ENCODE measurements at places on chromosomes 5 and 9.

DNA sequence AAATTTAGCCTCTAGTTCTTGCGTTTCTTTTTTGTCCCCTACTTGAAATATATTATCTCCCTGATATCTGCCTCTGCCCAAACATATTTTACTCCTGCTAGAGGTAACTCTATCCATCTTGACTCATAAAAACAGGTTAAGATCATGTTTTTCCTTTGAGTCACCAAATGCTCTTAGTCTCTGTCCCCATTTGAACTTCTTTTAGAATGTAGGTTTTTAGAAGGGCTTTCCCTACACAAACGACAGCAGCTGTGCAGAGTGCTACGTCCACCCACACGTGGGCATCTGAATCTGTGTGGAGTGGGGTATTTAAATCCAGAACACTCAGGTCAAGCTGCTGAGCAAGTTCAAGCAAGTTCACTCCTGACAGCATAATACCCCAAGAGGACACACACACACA is 2.2 kb downstream of the HSD17B3 start:
- no peak overlapping the region for H3K4me3 ChIP-seq
- H3K36me3 ChIP-seq = no peaks in the 10 kb centered on the region
- H3K27me3 ChIP-seq = no peaks in the 10 kb centered on the region
- H3K4me1 ChIP-seq = no peaks in the 10 kb centered on the region
- no peak for DNase-seq
- no peak overlapping the region for H3K27ac ChIP-seq

- H3K36me3 ChIP-seq = no peaks in the 10 kb centered on the region
- no peaks in the 10 kb centered on the region for H3K4me1 ChIP-seq
- no peak for DNase-seq
- no peaks in the 10 kb centered on the region for H3K27me3 ChIP-seq
- no peak overlapping the region for H3K27ac ChIP-seq
Measured at GRCh38 chr9:15157381-15157780, 149.6 kb downstream of the TTC39B start.

DNA sequence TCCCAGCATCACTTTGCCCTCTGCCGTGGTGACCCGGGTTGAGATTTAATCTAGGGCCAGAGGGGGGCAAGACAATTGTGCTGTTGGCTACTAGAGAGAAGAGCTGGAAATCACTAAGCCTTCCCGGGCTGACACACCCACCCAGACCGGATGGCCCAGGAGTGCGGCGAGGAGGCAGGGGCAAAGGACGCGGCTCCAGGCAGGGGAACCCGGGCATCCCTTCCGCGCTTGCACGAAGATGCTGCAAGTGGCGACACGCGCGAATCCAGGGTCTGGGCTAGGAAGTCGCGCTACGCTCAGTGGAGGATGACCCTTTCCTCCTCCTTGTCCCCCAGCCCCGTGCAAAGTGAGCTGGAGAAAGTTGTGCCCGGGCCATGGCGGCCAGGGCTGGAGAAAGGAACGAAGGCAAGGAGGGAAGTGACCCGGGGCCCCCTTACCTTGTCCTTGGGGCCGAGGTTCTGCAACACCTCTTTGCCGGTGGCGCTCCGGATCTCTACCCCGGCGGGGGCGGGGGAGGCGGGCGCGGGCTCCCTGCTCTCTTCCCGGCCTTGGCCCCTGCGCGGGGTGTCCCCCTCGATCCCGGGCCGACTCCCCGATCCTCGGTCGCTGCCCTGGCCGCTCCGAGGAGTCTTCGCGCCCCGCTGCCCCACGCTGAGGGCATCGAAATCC is 693 bp downstream of the DPYSL3 start:
- H3K27me3 ChIP-seq = no peaks in the 10 kb centered on the region
- peak overlapping the region; percentile 43 for H3K4me3 ChIP-seq
- peak overlapping the region; percentile 49 for H3K27ac ChIP-seq
- no peaks in the 10 kb centered on the region for H3K4me1 ChIP-seq

GRCh38 chr9:133974631-133975341 is 17.3 kb downstream of the VAV2 start:
- no peak overlapping the region for H3K4me3 ChIP-seq
- DNase-seq = no peak
- H3K27me3 ChIP-seq = no peaks in the 10 kb centered on the region
- H3K36me3 ChIP-seq = no peaks in the 10 kb centered on the region
- H3K27ac ChIP-seq = no peak overlapping the region

- DNase-seq = no peak
- no peak overlapping the region for H3K27ac ChIP-seq
- H3K4me1 ChIP-seq = no peaks in the 10 kb centered on the region
- no peaks in the 10 kb centered on the region for H3K36me3 ChIP-seq
Measured at GRCh38 chr9:121354141-121354540, 15.9 kb downstream of the STOM start.

GRCh38 chr9:20684875-20685696 is 1.0 kb downstream of the FOCAD start:
- H3K27me3 ChIP-seq = no peaks in the 10 kb centered on the region
- DNase-seq = no peak
- no peaks in the 10 kb centered on the region for H3K36me3 ChIP-seq
- H3K4me3 ChIP-seq = peak overlapping the region; percentile 92
- no peaks in the 10 kb centered on the region for H3K4me1 ChIP-seq
- H3K27ac ChIP-seq = no peak overlapping the region

DNA sequence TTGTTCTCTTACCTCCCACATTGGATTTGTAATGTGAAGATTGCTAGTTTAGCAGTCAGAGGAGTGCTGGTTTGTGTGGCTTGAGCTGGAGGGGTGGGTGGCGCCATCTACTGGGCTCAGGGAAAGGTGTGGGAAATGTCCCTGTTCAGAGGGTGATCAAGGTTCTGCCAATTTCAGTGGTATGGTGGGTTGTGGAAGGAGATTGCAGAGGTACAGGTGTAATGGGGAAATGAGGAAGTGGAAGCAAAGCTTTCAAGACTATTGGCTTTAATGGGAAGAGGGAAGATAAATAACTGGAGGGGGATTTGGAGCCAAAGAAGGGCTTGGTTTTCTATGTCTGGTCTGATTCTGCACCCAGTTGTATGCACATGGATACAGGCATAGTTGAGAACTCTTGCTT is 76.4 kb downstream of the OSMR start:
- H3K27ac ChIP-seq = no peak overlapping the region
- H3K27me3 ChIP-seq = no peaks in the 10 kb centered on the region
- peaks cover 72% of the 10 kb centered on the region for H3K36me3 ChIP-seq
- peak; percentile 45 for DNase-seq

GRCh38 chr9:132504488-132504887 is 77.9 kb upstream of the BARHL1 start:
- peaks cover 42% of the 10 kb centered on the region for H3K27me3 ChIP-seq
- no peak overlapping the region for H3K27ac ChIP-seq
- DNase-seq = no peak
- H3K4me3 ChIP-seq = no peak overlapping the region
- H3K36me3 ChIP-seq = no peaks in the 10 kb centered on the region
- no peaks in the 10 kb centered on the region for H3K4me1 ChIP-seq

- no peaks in the 10 kb centered on the region for H3K4me1 ChIP-seq
- no peak overlapping the region for H3K4me3 ChIP-seq
- H3K27me3 ChIP-seq = no peaks in the 10 kb centered on the region
- no peak for DNase-seq
- H3K36me3 ChIP-seq = no peaks in the 10 kb centered on the region
- no peak overlapping the region for H3K27ac ChIP-seq
Measured at GRCh38 chr5:1732238-1732941, 67.2 kb downstream of the MRPL36 start.

DNA sequence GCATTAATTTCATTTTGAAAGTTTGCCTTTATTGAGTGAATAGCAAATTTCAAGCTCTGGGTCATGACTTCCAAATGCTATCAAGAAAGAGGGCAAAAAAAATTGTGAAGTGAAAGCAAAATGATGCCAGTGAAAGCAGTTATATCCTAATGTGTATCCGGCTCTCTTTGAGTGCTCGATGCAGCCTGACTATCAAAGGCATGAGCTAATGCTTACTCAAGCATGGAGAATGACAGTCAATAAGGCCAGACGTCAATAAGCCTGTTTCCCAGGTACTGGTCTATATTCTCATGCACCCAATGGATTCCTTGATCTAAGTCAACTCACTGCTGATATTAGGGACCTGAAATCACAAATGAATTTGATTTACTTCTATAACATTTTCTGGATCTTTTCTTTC is 435.5 kb downstream of the CAAP1 start:
- H3K36me3 ChIP-seq = no peaks in the 10 kb centered on the region
- H3K4me1 ChIP-seq = no peaks in the 10 kb centered on the region
- H3K27me3 ChIP-seq = no peaks in the 10 kb centered on the region
- H3K27ac ChIP-seq = no peak overlapping the region
- DNase-seq = no peak
- H3K4me3 ChIP-seq = no peak overlapping the region

GRCh38 chr5:59666440-59667068 is 227.0 kb downstream of the PDE4D start:
- no peaks in the 10 kb centered on the region for H3K36me3 ChIP-seq
- DNase-seq = no peak
- H3K4me3 ChIP-seq = no peak overlapping the region
- no peaks in the 10 kb centered on the region for H3K27me3 ChIP-seq
- no peak overlapping the region for H3K27ac ChIP-seq

- H3K27me3 ChIP-seq = no peaks in the 10 kb centered on the region
- H3K27ac ChIP-seq = peak within 1 kb of the TSS; percentile 77
- H3K4me3 ChIP-seq = peak within 1 kb of the TSS; percentile 63
- DNase-seq = no peak
- no peaks in the 10 kb centered on the region for H3K36me3 ChIP-seq
Measured at GRCh38 chr5:157575381-157576020, at the start of gene ADAM19. TSS of gene ADAM19 (minus strand) at chr5:157575775. CDS start at chr5:157575696, 79 bp downstream.

- H3K27ac ChIP-seq = no peak overlapping the region
- H3K27me3 ChIP-seq = no peaks in the 10 kb centered on the region
- no peaks in the 10 kb centered on the region for H3K4me1 ChIP-seq
- peaks cover 4% of the 10 kb centered on the region for H3K36me3 ChIP-seq
- DNase-seq = no peak
Measured at GRCh38 chr5:41796061-41796460, 74.2 kb downstream of the OXCT1 start.

DNA sequence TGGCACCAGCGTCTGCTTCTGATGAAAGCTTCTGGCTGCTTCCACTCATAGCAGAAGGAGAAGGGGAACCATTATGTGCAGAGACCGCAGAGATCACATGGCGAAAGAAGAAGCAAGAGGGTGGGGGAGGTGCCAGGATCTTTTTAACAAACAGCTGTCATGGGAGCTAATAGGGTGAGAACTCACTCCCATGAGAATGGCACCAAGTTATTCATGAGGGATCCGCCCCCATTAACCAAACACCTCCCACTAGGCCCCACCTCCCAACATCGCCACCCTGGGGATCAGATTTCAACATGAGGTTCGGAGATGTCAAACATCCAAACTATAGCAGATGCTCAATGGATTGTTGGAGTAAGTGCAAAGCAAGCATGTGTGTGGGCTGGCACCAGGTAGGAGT is 125.8 kb upstream of the SLIT3 start:
- H3K36me3 ChIP-seq = no peaks in the 10 kb centered on the region
- DNase-seq = no peak
- no peaks in the 10 kb centered on the region for H3K27me3 ChIP-seq

- H3K36me3 ChIP-seq = no peaks in the 10 kb centered on the region
- no peak overlapping the region for H3K27ac ChIP-seq
- no peaks in the 10 kb centered on the region for H3K4me1 ChIP-seq
- no peaks in the 10 kb centered on the region for H3K27me3 ChIP-seq
Measured at GRCh38 chr5:113189291-113189690, 212.7 kb downstream of the DCP2 start.

GRCh38 chr9:26677965-26678706 is 214.5 kb downstream of the CAAP1 start:
- no peak overlapping the region for H3K27ac ChIP-seq
- no peaks in the 10 kb centered on the region for H3K27me3 ChIP-seq
- no peaks in the 10 kb centered on the region for H3K4me1 ChIP-seq
- no peak overlapping the region for H3K4me3 ChIP-seq
- DNase-seq = no peak

DNA sequence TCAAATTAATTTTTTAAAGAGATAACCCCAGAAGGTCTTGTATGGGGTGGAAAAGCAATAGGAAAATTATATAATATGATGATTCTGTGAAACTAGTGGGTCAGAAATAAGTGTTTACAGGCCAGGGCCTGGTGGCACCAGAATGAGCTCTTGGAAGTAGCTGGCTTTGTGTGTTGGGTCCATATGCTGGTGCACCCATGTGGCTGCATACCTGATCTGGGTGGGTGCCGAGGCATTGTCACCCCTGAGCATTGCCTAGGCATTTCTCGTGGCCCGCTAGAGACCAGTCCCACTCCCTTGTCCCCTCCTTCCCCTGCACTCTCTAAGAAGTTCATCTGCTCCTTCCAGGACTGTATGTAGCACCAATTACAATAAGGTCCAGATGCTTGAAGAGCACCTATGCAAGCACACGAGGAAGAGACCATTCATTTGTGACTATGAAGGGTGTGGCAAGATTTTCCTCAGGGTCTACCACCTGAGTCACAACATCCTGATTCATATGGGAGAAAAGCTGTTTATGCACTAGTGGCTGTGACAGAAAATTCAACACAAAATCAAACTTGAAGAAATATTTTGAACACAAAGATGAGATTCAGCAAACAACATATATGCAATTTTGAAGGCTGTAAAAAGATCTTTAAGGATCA is 19.8 kb upstream of the IL33 start:
- no peaks in the 10 kb centered on the region for H3K27me3 ChIP-seq
- no peak for DNase-seq
- H3K27ac ChIP-seq = no peak overlapping the region
- no peak overlapping the region for H3K4me3 ChIP-seq

DNA sequence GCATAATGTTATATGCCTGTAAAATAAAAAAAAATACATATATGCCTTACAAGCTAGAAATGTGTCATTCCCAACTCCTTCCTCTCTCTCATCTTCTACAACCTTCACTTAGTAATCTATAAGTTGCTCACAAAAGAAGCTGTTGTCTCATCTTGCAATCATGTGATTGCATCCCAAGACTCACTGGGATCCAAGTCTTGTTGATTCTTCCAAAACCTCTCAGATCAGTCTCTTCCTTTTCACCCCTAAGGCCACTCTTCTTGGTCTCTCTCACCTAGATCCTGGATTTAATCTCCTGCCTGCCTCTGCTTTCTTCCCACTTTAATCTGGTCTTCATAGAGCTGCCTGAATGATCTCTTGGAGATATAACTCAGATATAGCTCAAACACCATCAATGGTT is 261.1 kb upstream of the NR4A3 start:
- no peak overlapping the region for H3K27ac ChIP-seq
- no peaks in the 10 kb centered on the region for H3K36me3 ChIP-seq
- H3K4me1 ChIP-seq = no peaks in the 10 kb centered on the region
- no peak for DNase-seq

GRCh38 chr9:105308461-105309341 is 64.2 kb downstream of the SLC44A1 start:
- no peak overlapping the region for H3K4me3 ChIP-seq
- no peak overlapping the region for H3K27ac ChIP-seq
- no peaks in the 10 kb centered on the region for H3K27me3 ChIP-seq
- H3K36me3 ChIP-seq = peaks cover 2% of the 10 kb centered on the region

GRCh38 chr5:106135473-106135872 is 1535.3 kb downstream of the EFNA5 start:
- H3K4me1 ChIP-seq = no peaks in the 10 kb centered on the region
- DNase-seq = no peak
- H3K4me3 ChIP-seq = no peak overlapping the region
- no peaks in the 10 kb centered on the region for H3K27me3 ChIP-seq
- H3K27ac ChIP-seq = no peak overlapping the region

- no peaks in the 10 kb centered on the region for H3K36me3 ChIP-seq
- H3K27ac ChIP-seq = peak overlapping the region; percentile 47
- no peak for DNase-seq
Measured at GRCh38 chr9:134681061-134681661, 39.6 kb downstream of the COL5A1 start.
